CD8-positive, alpha-beta memory T cell (primary cell): ENCODE measurements at places on chromosomes 5 and 9. TPM values are rescaled to one million over a fixed set of nuclear protein-coding genes. Genes with fewer than 3 reads are reported as not detected.

- no peak overlapping the region for H3K4me3 ChIP-seq
- no peak overlapping the region for H3K27ac ChIP-seq
- no peaks in the 10 kb centered on the region for H3K36me3 ChIP-seq
- no peaks in the 10 kb centered on the region for H3K4me1 ChIP-seq
- no peaks in the 10 kb centered on the region for H3K27me3 ChIP-seq
- no peak for DNase-seq
Observed at GRCh38 chr9:124274226-124274625, 16.5 kb downstream of the NEK6 start.

The AK8 gene
- not detected for polyA plus RNA-seq

GRCh38 chr5:6728011-6728794, 15.0 kb downstream of the TENT4A start:
- H3K36me3 ChIP-seq: no peaks in the 10 kb centered on the region
- H3K27me3 ChIP-seq: no peaks in the 10 kb centered on the region
- H3K4me1 ChIP-seq: peaks cover 53% of the 10 kb centered on the region
- no peak overlapping the region for H3K27ac ChIP-seq

DNA sequence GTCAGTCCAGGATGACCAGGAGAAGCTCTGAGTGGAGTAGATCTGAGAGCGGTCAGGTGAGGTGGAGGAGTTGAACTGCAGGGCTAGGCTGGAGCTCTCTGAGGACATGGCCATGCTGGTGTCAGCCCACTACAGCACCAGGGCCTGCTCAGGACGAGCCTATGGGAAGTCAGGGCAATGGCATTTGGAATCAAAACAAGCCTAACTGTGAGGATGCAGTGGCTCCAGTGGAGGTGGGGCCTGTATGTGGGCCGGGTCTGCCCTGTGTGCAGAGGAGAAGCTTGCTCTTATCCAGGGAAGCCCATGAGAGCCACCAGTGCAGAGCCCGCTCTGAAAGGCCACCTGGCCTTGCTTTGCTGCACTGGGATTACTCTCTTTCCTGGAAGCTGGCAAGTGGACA, 11.1 kb downstream of the CXCL14 start:
- H3K27ac ChIP-seq: no peak overlapping the region
- no peak for DNase-seq
- peaks cover 7% of the 10 kb centered on the region for H3K4me1 ChIP-seq
- H3K36me3 ChIP-seq: no peaks in the 10 kb centered on the region
- no peak overlapping the region for H3K4me3 ChIP-seq

The INVS gene
- 9.4 TPM for polyA plus RNA-seq

DNA sequence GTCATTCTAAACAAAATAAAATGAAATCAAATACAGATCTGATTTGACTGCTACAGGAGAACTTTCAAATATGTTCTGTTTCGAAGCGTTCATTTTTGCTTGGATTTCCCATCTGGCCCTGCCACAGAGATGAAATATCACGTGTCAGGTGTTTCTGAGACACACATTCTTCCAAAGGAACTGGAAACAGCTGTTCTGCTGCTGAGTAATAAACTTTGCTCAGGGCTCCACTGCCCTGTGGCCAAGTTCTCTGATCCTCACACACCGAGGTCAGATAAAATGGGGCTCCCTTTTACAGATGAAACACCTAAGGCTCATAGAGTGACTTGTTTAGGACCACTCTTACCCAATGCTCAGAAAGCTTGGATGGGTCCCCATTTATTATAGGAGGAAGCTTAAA, 42.5 kb downstream of the FRMPD1 start:
- no peak overlapping the region for H3K27ac ChIP-seq
- H3K36me3 ChIP-seq: no peaks in the 10 kb centered on the region
- no peak overlapping the region for H3K4me3 ChIP-seq
- DNase-seq: no peak
- H3K27me3 ChIP-seq: no peaks in the 10 kb centered on the region

The PCDHB12 gene
- polyA plus RNA-seq: not detected

- no peaks in the 10 kb centered on the region for H3K4me1 ChIP-seq
- H3K36me3 ChIP-seq: no peaks in the 10 kb centered on the region
- H3K4me3 ChIP-seq: no peak overlapping the region
- DNase-seq: no peak
- peaks cover 11% of the 10 kb centered on the region for H3K27me3 ChIP-seq
- peak overlapping the region; percentile 16 for H3K27ac ChIP-seq
Observed at GRCh38 chr9:136667214-136667939, 4.7 kb downstream of the EGFL7 start.

GRCh38 chr5:110250355-110250754, 476.1 kb downstream of the TMEM232 start:
- no peaks in the 10 kb centered on the region for H3K36me3 ChIP-seq
- H3K4me3 ChIP-seq: no peak overlapping the region
- H3K4me1 ChIP-seq: no peaks in the 10 kb centered on the region
- no peak for DNase-seq

DNA sequence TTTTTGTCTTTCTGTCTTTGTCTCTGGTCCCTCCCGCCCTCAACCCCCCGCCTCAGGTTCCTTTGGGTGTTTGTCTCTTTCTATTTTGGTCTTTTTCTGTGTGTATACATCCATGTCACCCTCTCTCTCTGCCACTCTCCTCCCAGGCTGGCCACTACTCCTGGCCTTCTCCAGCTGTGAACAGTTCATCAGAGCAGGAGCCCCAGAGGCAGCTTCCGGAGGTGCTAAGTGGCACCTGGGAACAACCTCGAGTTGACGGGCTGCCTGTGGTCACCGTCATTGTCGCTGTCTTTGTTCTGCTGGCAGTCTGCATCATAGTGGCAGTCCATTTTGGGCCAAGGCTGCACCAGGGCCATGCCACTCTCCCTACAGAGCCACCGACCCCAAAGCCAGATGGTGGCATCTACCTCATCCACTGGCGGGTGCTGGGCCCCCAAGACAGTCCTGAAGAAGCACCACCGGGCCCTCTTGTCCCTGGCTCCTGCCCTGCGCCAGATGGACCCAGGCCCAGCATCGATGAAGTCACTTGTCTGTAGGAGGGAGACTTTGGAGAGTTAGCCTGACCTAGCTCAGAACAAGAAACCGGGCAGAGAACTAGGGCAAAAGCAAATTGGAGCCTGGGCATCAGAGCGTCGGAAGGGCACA, 1.7 kb downstream of the SMIM33 start:
- no peak for DNase-seq
- peaks cover 10% of the 10 kb centered on the region for H3K36me3 ChIP-seq
- H3K4me1 ChIP-seq: peaks cover 81% of the 10 kb centered on the region
- no peaks in the 10 kb centered on the region for H3K27me3 ChIP-seq
- H3K27ac ChIP-seq: no peak overlapping the region
- H3K4me3 ChIP-seq: no peak overlapping the region

DNA sequence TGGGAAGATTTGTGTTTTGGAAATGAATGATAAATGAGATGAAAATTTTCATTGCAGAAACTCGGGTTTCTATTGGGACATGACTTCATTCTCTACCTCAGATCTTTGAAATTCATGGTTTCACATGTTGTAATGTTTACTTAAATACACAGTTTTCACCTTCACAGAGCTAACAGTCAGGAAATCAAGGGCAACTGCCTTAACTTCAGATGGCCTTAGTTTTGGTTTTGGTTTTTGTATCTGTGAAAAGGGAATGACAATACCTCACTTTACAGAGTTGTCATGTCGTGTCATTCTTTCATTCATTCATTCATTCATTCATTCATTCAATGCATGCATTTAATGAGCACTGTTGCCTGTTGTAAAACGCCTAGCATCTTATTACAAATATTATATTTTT, 41.9 kb downstream of the NIM1K start:
- H3K27me3 ChIP-seq: no peaks in the 10 kb centered on the region
- DNase-seq: no peak
- no peaks in the 10 kb centered on the region for H3K4me1 ChIP-seq
- no peak overlapping the region for H3K27ac ChIP-seq
- H3K4me3 ChIP-seq: no peak overlapping the region

GRCh38 chr9:134662143-134662876, 20.7 kb downstream of the COL5A1 start:
- H3K4me1 ChIP-seq: no peaks in the 10 kb centered on the region
- no peaks in the 10 kb centered on the region for H3K36me3 ChIP-seq
- H3K27me3 ChIP-seq: no peaks in the 10 kb centered on the region
- H3K4me3 ChIP-seq: no peak overlapping the region
- DNase-seq: no peak

DNA sequence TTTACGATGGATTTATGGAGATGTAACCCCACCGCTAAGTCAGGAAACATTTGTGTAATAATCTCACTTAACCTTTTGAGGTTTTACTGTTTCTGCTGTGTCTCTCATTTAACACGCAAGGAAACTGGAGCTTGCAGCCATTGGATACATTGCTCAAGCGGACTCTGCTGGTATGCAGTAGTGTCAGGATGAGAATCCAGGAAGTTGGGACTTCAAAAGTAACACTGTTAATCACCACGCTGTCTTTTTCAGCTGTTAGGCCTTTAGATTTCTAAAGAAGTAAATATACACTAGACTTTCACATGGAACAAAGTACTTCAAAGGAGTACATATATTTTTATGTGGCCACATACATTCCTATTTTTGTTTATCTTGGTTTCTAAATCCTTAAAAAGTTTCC, 114.7 kb downstream of the LPAR1 start:
- no peak for DNase-seq
- H3K4me1 ChIP-seq: no peaks in the 10 kb centered on the region
- no peak overlapping the region for H3K27ac ChIP-seq
- no peaks in the 10 kb centered on the region for H3K36me3 ChIP-seq

The PPP2R2B gene
- polyA plus RNA-seq: 29.7 TPM

The SPATA31A7 gene
- not detected for polyA plus RNA-seq

DNA sequence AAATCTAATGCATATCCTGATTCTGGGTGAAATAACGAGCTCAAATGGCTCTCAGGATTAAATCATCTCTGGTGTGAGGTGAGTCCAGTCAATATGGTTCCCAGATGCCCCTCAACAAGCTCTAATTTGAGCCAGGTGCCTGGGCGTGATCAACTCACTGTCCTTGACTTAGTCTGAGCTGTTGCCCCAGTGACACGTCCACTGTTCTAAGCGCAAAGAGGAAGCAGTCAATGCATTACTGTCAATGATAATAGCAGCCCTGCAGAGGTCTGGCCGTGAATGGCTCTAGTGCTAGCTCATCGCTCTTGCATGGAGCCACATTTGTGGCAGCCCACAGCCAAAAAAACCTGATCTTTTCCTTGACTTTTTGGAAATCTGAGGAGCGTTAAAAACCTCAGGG, 128.6 kb upstream of the EFNA5 start:
- H3K27me3 ChIP-seq: no peaks in the 10 kb centered on the region
- DNase-seq: no peak
- no peaks in the 10 kb centered on the region for H3K4me1 ChIP-seq
- no peak overlapping the region for H3K27ac ChIP-seq
- H3K4me3 ChIP-seq: no peak overlapping the region

GRCh38 chr5:163439092-163439425, 1.7 kb downstream of the CCNG1 start:
- H3K4me1 ChIP-seq: peaks cover 32% of the 10 kb centered on the region
- H3K27me3 ChIP-seq: no peaks in the 10 kb centered on the region
- peak overlapping the region; percentile 6 for H3K27ac ChIP-seq
- H3K36me3 ChIP-seq: peaks cover 8% of the 10 kb centered on the region
- DNase-seq: no peak
